Dermis microvascular lymphatic vessel endothelial cell (primary cell): ENCODE measurements at places on chromosomes 6 and 20. TPM values are rescaled to one million over a fixed set of nuclear protein-coding genes. Genes with fewer than 3 reads are reported as not detected.
A peak's percentile ranks its signal among the peaks of the same experiment; 100 is the strongest.

DNA sequence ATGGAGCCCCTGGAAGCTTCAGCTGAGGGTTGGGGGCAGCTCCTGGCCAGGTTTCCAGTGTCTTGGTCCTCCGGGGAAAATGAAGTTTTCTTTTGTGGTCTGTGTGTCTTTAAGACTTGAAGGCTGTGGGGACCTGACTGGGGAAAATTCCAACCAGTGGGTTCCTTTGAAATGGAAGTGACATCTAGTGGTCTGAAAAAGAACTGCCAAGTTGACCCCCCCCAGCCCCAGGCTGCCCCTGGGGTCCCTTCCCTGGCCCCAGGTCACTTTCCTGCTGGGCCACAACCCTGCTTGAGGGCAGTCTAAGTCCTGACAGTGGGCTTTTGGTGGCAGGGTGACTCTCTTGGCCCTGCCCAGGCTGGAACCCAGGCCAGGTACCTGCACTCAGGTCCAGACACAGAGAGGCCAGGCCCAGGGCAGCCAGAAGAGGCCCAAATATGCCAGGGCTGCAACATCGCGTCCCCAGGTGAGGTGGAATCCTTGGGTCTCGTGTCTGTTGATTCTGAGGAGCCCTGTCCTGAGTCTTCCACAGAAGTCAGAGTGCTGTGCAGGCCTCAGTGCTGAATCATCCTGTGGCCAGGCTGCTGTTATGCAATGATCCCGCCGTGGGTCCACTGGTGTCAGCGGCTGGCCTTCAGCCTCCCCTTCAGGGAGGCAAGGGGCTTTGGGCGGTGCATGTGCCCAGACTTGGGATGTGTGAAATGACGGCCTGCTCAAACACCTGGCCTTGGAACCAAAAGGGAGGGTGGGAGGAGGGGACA is 68.4 kb downstream of the VEGFA start:
- no peak for DNase-seq

DNA sequence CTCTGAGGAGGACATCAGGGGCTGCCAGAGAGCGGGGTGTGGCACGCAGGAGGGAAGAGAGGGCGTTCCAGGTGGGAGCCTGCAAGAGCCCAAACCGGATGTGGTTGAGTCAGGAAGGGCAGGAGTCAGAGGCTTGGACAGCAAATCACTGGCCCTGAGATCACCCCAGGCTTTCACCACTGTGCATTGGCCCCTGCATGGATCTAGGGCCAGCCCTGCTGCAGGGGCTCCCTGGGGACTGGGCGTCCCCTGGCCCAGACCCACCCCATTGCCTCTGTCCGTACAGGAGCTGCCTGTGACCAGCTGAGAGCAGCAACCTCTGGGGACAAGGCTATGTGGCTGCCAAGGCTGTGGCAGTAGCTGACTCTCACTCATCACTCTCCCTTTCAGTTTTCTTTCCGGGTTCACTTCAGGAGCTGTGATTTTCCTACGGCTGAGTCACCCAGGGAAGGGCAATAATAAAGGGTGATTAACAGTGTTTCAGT is 33.9 kb downstream of the KCNK17 start:
- DNase-seq: no peak

DNA sequence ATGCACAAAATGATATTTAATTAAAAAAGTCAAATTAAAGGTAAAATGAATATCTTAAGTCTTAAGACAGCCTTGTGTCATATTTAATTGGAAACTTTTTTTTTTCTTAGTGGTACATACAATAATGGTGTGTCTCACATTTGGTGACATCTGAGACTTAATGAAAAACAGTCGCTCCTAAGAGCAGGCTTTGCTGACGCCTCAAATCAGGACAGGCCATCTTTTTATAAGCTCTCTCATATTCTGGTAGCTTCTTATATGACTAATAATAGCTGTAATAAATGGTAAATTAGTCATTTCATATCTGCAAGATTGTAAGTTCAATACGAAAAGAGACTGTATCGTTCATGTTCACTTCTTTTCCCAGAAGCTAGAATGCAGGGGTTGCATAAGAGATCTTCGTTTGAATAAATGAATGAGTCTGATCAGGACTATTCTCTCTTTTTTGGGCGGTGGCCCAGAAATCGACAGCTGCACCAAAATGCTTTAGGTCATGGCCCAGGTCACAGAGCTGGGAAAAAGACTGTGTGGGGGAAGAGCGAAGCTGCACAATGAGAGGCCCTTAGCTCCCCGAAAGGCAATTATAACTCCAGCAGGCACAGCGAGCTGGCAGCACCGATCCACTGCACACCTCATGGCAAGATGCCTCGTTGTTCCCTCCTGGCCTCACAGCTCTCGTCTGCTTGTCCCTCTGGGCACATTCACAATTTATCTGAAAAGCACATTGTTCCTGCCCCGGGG is 69.4 kb downstream of the NRN1 start:
- no peak for DNase-seq

GRCh38 chr6:2802521-2803060 is 37.4 kb downstream of the WRNIP1 start:
- peak; percentile 70 for DNase-seq

- DNase-seq: no peak
These were observed 567.4 kb downstream of the C6orf118 start for GRCh38 chr6:164741938-164742451.

- no peak for DNase-seq
These were observed 122.3 kb downstream of the THBS2 start for GRCh38 chr6:169131390-169131789.

DNA sequence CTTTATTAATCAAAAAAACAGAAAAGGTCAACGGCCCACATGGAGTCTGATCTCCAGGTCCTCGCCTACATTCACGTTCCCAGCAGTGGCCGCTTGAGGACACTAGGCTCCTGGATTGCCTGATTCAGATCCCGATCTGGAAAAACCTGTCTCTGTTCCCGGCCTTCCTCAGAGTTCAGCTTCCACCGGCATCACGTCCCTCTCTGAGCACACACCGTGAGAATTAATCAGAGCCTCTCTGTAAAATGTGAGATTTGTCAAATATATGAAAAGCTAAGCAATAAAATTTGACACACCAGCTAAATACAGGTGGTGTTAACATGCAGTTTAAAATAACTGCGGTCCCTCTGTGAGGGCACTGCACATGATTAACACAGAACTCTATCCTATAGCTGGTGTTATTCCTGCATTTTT is 122.8 kb upstream of the COL21A1 start:
- DNase-seq: peak; percentile 92

- no peak for DNase-seq
These were observed 292.3 kb upstream of the EYS start for GRCh38 chr6:65999288-65999791.

DNA sequence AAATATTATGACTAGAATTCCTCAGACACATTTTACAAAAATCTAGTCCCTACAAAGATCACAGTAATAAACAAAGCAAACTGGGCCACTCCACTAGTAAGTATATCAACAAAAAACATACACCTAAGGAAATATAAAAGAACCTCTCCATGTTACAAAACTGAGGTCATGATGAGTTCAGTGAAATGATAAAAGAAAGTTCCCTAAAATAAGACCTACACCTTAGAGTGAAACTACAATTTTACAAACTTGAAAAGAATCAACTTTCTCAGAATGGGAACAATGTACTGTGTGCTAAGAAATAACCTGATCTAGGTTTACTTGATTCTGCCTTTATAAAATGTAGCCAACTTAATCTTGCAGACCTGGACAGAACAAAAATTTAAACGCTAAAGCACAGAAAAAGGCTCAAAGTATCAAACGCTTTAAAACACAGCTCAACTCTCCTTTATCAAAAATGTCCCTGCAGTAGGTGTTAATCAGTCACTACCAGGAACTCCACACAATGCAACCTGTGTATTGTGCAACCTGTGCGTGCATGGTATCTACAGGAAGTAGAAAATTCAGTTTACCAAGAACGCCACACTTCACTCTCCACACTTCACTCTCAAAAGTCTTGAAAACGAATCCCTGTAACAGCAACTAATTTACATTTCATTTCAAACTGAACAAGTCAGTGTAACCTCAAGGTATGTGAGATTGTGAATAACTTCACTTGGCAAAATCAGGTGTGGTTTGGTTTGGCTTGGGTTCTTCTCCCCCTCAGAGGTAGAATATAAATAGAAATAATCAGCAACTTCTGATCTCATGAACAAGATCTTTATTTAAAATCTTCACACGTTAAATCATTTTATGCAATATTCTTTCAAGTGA is 1.8 kb downstream of the RALGAPA2 start:
- peak; percentile 67 for DNase-seq

- DNase-seq: no peak
These were observed 60.6 kb upstream of the NCOA3 start for GRCh38 chr20:47440857-47441773.

GRCh38 chr6:77620278-77620882 is 32.5 kb upstream of the MEI4 start:
- peak; percentile 1 for DNase-seq

- DNase-seq: peak; percentile 83
These were observed 416.5 kb downstream of the BCKDHB start for GRCh38 chr6:80523010-80523409.

- peak; percentile 2 for DNase-seq
These were observed 405.3 kb upstream of the HS3ST5 start for GRCh38 chr6:114747995-114748625.

- peak; percentile 91 for DNase-seq
These were observed 59.5 kb upstream of the BMP2 start for GRCh38 chr20:6708010-6708409.

GRCh38 chr20:39853636-39854035 is 835.4 kb downstream of the MAFB start:
- no peak for DNase-seq

GRCh38 chr20:40808936-40809335 is 119.9 kb upstream of the MAFB start:
- no peak for DNase-seq

GRCh38 chr6:68724060-68724459 is 89.0 kb downstream of the ADGRB3 start:
- DNase-seq: no peak

GRCh38 chr20:44357555-44358125 is 2.1 kb downstream of the HNF4A start:
- no peak for DNase-seq

DNA sequence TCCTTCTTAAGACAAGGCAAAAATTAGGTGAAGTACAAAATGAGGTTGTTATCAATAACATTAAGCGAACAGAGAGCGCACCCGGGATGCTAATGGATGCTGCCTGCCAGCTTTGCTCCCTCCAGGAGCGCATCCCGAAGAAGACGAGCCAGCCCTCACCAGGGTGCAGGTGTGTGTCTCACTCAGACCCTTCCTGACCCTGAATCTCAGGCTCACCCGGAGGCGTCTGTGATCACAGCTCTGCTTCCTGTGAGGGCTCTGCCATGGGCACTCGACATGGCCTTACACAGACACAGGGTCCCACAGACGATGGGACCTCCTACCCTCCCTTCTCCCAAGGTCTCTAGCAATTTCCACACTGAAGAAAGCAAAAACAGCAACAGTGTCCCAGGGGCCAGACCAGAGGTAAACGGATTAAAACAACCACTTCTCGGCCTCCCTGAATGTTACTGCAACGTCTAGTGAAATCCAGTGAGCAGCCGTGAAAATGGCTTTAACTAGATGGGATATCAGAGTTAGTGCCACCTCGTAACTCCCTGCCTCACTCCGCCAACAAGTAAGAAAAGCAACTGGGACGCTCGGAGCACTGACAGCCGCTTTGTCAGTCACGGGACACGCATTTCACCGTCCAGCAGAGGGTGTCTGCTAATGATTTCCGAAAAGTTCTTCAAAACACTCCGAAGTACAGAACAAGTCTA is 11.7 kb downstream of the ZBTB46 start:
- peak; percentile 51 for DNase-seq

GRCh38 chr6:90870561-90870960 is 283.7 kb upstream of the MAP3K7 start:
- no peak for DNase-seq

DNA sequence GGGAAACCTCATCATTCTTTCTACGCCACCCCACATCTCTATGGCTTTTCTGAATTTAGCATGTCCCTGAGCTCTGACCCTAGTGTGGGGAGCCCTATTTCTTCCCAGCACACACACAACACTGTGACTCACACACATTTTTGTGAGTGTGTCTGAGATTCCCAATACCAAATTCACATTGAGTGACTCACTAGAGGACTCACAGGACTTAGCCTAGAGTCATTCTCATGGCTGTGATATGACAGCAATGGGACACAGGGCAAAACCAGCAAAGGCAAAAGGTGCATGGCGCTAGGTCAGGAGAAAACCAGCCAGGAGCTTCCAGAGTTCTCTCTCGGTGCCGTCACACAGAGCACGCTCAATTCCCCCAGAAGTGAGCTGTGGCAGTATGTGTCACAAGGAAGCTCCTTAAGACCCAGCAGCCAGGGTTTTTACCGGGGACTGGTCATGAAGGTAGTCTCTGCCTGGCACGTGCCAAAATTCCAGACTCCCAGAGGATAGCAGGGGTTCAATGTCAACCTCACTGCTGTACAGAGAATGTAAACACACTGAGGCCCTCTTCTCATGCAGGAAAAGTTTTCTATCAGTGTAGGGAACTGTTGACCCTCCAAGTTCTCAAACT is 6.2 kb downstream of the CSTL1 start:
- DNase-seq: no peak

DNA sequence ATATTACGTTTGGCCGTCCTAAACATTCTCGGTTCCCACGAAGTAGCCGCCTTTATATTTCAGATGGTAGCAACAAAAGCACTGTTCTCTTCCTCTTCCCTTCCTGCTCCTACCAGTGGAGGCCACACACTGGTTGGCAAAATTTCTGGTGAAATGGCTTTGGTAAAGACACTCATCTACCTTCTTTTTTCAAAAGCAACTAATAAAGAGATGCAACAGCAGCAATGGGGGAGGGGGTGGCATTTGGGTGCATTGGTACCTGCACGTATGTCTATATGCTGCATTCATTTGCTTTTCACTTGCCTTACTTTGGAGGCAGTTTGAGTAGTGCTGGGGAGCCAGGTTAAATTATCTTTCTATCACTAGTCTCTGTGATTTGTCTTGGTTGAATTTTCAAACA is 6.0 kb downstream of the POU3F2 start:
- DNase-seq: no peak

- no peak for DNase-seq
These were observed 272.4 kb downstream of the GMDS start for GRCh38 chr6:1972962-1973361.

GRCh38 chr6:159308198-159308597 is 139.0 kb downstream of the FNDC1 start:
- no peak for DNase-seq

DNA sequence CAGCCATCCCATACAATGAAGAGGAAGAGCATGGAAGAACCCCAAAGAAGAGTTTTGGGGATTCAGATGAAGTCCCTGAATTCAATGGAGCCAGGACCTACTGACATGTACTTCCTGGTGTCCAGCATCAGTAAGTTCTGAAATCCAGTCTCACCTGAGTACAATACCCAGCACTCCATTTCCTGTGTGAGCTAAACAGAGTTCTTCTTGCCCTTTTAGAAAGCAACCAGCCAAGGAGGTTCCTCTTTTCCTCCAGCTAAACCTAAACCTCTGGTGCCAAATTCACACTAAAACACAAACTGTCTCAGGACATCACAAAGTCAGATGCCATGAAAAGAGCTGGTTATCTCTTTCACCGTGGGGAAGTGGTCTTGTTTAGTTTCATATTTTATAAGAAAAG is 71.5 kb downstream of the PKHD1 start:
- no peak for DNase-seq

RIMS4 gene
- not detected in 2 replicates for total RNA-seq

FAM209B gene
- 0.13 TPM in 1 of 2 replicates, not detected in the other for total RNA-seq

SIRPD gene
- total RNA-seq: not detected in 2 replicates

CD2AP gene
- 19.8 and 21.5 TPM in 2 replicates for total RNA-seq

RNF114 gene
- 30.8 and 47.2 TPM in 2 replicates for total RNA-seq

QRSL1 gene
- 7.7 and 8.2 TPM in 2 replicates for total RNA-seq

MCCD1 gene
- total RNA-seq: not detected in 2 replicates
